Right renal pelvis (tissue), 4 donors: ENCODE measurements at places on chromosomes 4 and X.

GRCh38 chrX:350148-350533 lies 31.5 kb upstream of the GTPBP6 start:
- no peak for DNase-seq

GRCh38 chr4:6489927-6490326 lies 17.5 kb upstream of the PPP2R2C start:
- DNase-seq: no peak

GRCh38 chr4:122997463-122998101 lies 75.2 kb upstream of the NUDT6 start:
- no peak for DNase-seq

DNA sequence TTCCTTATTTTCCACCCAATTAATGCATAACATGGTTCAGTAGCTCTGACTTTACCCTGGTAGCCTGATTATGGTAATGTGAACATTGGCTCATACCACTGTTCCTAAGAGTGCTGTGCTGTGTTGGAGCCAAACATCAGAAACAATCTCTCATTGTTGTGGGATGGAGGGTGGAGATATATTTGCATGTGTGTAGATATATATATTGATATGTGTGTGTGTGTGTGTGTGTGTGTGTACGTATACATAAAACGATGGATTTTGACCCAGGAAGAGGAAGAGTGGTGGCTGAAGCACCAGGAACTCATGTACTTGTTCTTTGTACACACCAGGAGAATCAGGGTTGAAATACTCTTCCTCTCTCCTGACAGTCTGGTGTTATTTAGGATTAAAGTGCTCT lies 247.7 kb downstream of the IL15 start:
- DNase-seq: no peak

GRCh38 chrX:54891573-54891972 lies 29.1 kb upstream of the TRO start:
- no peak for DNase-seq

GRCh38 chrX:85963736-85964135 lies 83.6 kb downstream of the CHM start:
- no peak for DNase-seq

GRCh38 chrX:152869972-152870371 lies 27.9 kb upstream of the ZNF185 start:
- DNase-seq: no peak

DNA sequence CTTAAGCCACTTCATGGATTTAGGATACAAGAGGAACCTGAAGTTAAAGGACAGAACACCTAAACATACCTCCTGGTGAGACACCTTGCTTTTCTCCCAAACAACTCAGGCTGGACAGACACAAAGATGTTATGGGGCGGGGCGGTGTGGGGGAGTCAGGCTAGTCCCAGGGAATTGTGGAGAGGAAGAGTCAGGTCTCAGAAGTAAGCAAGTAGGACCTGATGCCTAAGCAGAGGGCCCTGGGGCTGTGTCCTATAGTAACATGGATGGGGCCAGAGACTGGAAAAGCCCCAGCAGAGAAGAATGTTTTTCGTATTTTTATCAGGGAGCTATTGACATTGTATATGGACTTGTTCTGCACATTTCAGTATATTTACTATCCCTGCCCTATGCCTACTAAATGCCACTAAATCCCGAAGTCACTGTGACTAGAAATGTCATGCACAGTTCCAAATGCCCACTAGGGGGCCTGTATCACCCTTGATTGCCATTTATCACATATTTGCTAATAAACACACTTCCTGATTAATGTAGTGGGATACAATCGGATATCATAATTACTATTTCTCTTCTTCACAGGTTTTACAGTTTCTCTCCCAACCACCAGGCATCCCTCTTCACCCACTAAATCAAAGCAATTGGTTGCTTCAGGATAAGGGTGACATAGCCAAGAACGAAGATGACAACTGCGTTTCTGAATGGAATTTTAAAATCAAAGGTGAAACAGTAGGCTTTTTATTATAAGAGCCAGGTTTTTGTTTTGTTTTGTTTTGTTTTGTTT lies 23.8 kb upstream of the ARHGAP10 start:
- no peak for DNase-seq

DNA sequence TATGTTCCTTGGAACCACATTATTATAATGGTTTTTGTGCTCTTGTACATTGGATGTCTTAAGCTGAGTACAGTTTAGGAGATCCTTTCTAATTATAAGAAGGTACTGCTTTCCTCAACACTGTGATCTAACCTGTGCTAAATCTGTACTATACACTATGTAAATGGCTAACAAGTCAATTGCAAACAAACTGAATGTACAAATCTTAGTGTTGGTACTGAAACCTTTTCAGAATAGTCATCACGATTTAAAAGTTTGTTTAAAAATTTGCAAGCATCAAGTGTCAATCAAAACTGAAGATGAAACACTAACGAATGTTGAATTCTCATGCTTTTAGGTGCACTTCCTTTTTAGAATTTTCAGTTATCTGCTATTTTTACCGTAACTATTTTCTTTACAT lies 2090.4 kb upstream of the TENM3 start:
- no peak for DNase-seq

- no peak for DNase-seq
These were observed 101.0 kb downstream of the OPHN1 start for GRCh38 chrX:68332201-68332731.

DNA sequence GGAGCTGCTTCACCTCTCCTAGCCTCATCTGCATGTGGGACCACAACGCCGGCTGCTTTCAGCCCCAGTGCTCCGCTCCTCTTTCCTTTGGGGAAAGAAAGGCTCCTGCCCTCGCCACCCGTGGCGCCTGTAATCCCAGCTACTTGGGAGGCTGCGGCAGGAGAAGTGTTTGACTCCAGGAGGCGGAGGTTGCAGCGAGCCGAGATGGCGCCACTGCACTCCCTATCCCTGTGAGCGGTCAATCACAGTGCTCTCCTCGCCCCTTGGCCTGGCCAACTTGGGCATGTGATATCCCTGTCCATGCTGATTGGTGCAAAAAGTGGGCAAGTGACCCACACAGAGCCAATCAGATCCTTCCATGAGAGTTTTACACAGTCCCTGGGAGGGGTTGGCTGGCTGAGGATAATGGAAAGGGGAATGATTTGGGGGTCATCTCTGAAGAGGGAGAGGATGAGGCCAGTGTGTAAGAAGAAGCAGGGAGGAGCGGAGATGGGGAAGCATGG lies 56.2 kb downstream of the WFS1 start:
- DNase-seq: no peak

DNA sequence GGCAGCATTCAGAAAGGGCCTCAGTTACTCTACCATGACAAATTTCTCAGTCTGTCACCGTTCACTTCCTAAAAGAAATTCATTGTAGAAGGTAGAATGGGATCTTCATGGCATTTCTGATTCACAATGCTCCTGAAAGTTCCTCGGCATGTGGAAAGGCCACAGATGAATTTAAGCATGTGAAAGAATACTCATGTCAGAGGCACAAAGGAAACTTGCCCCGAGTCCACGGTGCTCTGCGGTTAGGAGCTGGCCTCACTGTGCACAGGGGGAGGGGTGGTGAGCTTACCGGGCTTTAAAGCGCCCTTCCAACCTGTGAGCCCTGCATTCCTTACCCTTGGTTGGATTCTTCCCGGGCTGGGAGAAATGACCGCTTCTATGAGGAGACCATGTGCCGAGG lies 9.3 kb downstream of the TKTL1 start:
- no peak for DNase-seq

GRCh38 chr4:3047464-3048286 lies 26.7 kb downstream of the HTT-AS start:
- DNase-seq: no peak

DNA sequence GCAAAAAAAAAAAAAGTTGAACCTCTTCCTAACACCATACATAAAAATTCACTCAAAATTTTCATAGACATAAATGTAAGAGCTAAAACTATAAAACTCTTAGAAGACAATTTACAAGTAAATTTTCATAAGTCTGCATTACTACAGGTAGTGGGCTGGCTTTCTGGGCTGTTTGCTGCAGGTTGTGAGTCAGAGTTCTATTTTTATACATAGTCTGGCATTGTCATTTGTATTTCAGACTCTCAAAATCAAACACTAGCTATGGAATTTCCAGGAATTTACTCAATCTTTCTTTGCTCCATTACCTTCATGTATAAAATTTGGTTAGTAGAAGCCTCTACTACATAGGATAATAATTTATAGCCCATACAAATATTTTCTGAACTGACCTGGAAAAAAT lies 227.2 kb downstream of the COX18 start:
- DNase-seq: no peak

GRCh38 chrX:119398974-119399771 lies at the start of gene SLC25A43:
Gene SLC25A43 (plus strand): TSS chrX:119399336. CDS start chrX:119399404, 68 bp downstream.
- no peak for DNase-seq

- DNase-seq: no peak
These were observed 8.3 kb downstream of the L1CAM start for GRCh38 chrX:153877571-153878261.

- no peak for DNase-seq
These were observed 259.7 kb downstream of the DCHS2 start for GRCh38 chr4:154231806-154232478.

DNA sequence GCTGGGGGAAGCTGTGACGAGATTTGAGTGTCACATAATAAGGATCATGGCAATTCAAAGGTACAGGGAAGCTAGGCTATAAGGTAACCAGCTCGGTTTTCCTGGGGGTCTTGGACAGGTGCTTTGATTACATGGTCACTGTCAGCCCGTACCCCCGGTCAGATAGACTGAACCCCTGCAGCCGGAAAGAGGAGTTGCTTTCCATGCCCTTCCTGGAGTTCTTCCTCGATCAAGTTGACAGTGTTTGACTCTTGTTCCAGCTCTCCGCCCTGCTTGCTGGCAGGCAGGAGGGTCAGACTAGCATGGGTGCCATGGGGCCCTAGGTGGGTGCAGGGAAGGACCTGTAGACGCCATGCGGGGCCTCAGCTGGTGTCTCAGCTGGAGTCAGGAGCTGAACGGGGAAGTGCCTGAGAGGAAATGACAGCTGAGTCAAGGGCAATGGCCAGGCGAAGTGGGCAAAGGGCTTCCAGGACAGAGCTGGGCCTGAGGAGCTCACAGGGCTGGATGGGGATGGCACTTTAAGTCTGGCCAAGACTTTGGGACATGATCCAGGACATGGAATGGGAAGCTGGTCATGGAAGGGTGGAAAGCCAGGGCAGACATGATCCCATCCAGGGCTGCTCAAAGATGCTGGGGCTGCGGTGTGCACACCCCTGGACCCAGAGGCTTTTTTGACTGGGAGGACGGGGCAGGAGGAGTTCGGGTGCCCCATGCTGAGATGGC lies 1.6 kb downstream of the TMEM187 start:
- DNase-seq: no peak

- no peak for DNase-seq
These were observed 50.1 kb downstream of the GABRG1 start for GRCh38 chr4:46073778-46074177.

- no peak for DNase-seq
These were observed 58.0 kb upstream of the PTPN13 start for GRCh38 chr4:86536151-86536550.

- DNase-seq: no peak
These were observed 29.6 kb downstream of the ADGRA3 start for GRCh38 chr4:22486276-22486675.

DNA sequence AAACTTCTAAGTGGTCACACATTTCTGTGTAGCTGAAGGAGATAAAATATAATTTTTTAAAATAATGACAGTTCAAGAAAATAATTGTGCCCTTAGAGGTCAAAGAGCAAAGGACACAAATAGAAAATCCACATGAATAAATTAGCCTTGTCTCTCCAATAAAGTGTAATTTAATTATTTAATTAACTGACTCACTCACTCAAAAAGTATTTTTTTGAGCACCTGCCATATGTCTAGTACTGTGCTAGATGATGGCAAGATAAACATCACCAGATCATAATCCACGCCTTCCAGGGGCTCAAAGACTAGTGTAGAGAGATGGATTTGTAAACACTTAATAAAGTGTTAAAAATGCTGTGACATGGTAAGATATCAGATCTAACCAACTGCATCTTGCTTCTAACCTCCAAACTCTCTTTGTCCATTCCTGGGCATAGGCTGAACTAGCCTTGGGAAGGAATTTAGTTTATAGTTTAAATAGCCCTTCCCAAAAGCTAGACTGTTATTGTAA lies 112.5 kb downstream of the SCLT1 start:
- no peak for DNase-seq

- no peak for DNase-seq
These were observed 10.3 kb upstream of the CXCL2 start for GRCh38 chr4:74109116-74109869.

- DNase-seq: no peak
These were observed 8.6 kb downstream of the SRPX start for GRCh38 chrX:38211891-38212635.

- DNase-seq: no peak
These were observed 44.5 kb downstream of the SHROOM4 start for GRCh38 chrX:50769389-50770063.

- DNase-seq: peak; percentile 32
These were observed 118.3 kb downstream of the DNAAF6 start for GRCh38 chrX:107324493-107325310.

GRCh38 chr4:67568820-67569219 lies 10.3 kb downstream of the STAP1 start:
- DNase-seq: no peak

DNA sequence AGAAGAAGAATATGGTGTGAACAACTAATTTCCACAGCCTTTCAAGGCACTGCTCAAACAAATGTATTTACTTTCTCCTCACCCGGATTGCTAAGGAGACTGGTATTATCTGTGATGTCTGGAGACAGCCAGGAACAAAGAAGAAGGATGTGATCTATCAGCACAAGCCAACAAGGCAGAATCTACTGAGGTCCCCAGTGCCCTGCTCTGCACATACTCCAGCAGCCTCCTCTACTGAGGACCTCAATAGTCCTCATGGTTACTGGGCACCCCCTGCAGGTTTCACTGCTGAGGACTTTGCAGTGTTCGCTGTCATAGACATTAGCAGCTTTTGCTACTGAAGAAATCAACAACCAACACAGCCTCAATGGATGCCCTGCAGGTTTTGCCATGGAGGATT lies 930.1 kb downstream of the ADGRL3 start:
- DNase-seq: no peak

- DNase-seq: no peak
These were observed 44.0 kb upstream of the ZCCHC13 start for GRCh38 chrX:74259885-74260491.

DNA sequence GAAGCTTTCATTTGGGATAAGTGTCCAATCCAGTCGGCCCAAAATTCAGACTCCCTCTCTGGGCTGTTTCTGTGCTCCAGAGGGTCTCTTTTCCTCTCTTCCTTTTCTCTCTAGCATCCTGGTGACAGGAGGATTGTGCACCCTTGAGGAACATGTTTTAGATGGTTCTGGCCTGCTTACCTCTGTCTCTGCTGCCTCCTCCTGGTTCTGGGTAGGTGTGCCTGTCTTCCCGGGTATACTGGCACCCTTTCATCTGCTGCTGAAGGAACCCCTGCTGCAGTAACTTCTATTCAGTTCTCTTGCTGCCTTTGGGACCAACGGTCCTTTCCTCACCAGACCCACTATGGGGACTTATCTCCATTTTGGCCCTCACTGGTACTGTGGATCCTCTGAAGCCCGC lies 53.2 kb downstream of the HMGB2 start:
- DNase-seq: no peak

DNA sequence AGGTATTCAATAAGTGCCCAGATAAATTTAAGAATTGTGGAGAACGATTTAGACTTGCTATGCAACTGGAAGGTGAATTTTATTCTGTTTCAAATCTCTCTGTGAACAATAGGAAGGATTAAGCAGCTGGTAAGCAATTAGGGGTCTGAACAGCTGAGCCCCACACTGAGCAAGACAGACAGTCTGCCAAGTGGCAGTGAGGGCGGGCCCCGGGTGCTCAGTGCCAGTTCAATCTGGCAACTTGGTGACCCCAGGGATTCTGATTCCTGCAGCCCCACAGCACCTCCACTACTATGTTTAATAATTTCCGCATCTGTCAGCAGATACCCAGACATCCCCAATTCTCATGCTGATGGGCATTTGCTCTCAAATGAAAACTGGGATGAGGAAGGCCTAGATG lies 317.3 kb downstream of the PPP1R2C start:
- DNase-seq: no peak
